ENCODE measurements at places on chromosomes 13 and 19.

- no peak for DNase-seq
Observed at GRCh38 chr13:26473571-26474230, 83.8 kb upstream of the WASF3 start.

DNA sequence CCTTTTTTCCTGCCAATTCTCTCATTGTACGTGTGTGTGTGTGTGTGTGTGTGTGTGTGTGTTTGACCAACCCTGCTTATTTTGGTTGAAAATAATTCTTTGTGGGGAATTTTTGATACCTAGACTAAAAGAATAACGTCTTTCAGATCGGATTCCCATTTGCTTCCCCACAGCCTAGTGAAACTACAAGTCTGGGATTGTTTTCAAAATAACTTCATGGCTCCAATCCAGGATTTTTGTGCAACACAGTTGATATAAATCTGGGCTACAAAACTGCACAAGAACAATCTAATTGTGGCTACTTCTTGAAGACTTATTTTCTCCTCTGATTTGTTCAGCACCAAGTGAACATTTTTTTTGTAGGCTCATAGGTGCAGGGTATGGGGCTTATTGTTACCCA, 332.8 kb upstream of the MIR17HG start:
- no peak for DNase-seq

GRCh38 chr19:17227798-17228367, 1.9 kb downstream of the OCEL1 start:
- DNase-seq: no peak

GRCh38 chr13:53638040-53638439, 609.4 kb downstream of the OLFM4 start:
- DNase-seq: no peak

DNA sequence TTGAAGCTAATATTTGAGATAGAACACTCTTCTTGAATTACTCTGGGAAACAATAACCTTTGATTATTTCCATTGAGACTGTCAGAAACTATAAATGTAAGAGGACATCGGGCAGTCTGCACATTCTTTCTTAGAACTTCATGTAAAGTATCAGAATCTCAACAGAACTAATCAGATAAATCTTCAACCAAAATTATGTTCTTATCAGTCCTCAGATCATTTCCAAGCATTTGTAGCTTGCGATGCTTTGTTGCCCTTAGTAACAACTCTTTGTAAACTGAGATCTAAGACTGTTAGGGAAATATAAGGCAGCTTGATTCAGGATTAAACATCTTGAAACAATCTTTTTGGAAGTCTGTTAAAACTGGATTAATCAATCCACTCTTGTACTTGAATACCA, 70.3 kb downstream of the FNDC3A start:
- DNase-seq: no peak

DNA sequence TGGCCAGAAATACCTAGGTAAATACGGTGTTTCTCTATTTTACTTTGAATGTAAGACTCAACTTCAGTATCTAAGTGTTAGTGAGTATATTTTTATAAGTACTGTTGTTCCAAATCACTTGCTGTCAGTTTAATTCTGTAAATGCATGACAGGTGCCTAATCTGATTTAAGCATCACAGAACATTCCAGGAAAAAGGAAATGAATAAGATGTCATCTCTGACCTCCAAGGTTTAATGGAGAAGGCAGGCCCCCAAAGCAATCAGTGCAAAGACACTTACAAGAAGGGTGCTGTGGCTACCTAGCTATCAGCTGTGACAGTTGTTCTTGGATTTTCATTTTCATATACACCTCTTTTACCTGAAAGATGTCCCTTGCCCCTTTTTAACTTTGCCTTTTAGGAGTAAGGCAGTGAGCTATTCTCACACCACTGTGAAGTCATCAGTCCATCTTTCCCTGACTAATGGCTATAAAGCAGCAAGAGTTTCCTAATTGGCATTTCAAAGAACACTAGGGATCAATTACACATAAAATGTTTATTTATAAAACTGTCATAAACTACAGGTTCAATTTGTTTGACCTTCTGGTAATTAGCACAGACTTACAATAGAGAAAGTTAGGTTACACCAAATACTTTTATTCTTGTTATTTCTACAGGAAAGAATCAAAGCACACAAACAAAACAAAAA, 427.6 kb downstream of the SPRY2 start:
- DNase-seq: no peak

- DNase-seq: no peak
Observed at GRCh38 chr13:80137994-80138393, 202.9 kb downstream of the SPRY2 start.

DNA sequence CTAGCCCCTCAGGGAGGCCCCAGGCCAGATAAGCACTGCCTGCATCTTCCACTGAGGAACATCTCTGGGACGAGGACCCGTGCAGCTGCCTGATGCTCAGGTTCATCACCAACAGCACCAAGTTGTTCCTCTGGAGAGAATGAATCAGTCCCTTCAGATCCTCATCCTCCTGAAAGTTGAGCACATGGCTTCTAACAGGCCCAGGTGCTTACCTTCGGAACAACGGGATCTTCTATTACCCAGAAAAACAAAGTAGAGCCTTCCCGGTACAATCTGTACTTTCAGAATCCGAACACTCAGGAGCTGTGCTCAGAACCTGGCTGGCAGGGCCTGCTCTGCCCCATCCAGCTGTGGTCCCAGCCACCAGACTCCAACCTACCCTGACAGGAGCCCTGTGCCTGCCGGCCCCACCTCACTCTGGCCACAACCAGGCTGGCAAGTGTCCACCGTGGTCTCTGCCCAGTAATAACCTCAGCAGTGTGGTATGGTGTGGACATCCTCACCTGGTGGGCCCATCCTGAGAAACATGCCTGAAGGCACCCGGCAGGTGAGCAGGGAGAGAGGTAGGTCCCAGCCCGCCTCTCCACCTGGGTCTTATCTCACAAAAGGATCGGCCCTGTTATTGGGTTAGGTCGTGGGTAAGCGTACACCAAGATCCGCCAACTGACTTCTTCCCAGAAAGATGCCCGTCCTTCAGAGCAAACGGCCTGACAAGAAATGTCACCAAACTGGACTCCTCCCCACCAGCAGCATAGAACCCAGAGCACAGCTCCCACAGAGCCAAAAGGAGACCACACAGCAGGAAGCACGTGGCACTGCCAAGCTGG, 34.1 kb downstream of the ELL start:
- no peak for DNase-seq

DNA sequence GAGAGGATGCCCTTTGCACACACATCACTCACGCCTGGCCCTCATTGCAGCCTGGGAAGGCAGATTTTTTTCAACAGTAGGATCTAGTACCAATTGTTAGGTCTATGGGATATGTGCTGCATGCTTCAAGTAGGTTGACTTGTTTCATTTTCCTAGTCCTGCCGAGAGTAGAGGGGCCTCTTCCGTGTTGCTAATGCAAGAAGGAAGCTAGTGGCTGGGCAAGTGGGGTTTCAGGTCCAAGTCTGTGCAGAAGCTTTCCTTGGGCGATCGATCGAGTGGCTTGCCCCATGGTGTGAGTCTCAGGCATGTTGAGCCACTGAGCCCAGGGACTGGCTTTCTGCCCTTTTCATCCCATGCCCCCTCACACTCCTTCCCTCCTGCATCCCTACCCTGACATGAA, 13.7 kb downstream of the ILF3 start:
- DNase-seq: no peak

GRCh38 chr19:41355802-41356201, 2.1 kb upstream of the TGFB1 start:
- DNase-seq: no peak

Data from anterior cingulate cortex (tissue), 58 donors.